Kidney capillary endothelial cell (primary cell): ENCODE measurements at places on chromosomes 4 and X.

DNA sequence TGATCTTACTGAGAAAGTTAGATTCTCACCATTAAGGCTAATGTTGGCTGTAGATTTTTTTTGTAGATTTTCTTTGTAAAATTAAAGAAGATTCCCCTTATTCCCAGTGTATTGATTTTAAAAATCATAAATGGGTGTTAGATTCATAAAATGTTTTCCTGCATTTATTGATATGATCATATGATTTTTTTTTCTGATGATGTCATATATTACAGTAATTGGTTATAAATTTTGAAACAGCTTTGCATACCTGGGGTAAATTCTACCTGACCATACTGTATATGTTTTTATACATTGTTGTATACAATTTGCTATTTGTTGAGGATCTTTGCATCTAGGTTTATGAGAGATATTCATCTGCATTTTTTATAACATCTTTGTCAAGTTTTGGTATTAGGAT lies 880.3 kb upstream of the GRIA3 start:
- DNase-seq = no peak

- no peak for DNase-seq
Observed at GRCh38 chr4:163462556-163462955, 11.0 kb downstream of the TKTL2 start.

- no peak for DNase-seq
Observed at GRCh38 chr4:125016892-125017299, 297.9 kb upstream of the FAT4 start.

DNA sequence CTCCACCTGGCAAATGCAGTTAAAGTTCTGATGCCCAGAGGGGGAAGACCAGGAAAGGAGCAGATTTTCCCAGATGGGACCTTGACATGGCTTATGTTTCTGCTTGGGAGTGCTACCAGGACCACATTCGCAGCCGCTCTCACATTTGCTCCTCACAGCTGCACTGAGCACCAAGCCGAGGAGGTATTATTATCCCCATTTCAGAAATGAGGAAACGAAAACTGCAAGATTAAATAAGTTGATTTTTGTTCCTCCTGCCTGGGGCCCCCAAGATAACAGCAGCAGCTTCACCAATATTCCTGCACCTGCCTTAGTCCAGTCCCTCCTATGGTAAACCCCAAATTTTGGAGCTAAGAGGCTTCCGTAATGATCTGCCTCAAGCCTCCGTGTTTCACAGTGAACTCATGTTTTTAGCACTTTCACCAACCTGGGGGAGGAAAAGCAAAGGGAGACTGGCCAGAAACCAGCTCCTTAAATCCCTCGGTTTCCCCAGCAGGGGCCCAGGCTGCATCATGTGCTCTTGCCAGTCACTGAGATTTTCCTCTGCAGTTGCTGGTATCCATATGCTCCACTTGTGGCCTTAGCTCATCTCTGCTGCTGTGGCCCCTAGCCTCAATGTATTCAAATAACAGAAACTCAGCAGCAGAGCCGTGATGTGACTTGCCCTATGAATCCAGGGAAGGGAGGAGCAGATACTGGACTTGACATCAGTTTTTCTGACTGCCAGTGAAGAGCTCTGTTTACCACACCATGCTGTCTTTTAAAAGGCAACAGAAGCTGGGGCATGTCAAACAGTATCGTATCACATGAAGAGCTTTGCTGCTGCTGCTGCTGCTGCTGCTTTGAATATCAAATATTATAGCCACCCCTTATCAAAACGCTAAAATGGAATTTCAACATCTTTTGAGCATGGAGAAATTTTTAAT lies 95.5 kb upstream of the KLHL13 start:
- no peak for DNase-seq

GRCh38 chr4:76276813-76277212 lies 25.3 kb downstream of the FAM47E start:
- no peak for DNase-seq

DNA sequence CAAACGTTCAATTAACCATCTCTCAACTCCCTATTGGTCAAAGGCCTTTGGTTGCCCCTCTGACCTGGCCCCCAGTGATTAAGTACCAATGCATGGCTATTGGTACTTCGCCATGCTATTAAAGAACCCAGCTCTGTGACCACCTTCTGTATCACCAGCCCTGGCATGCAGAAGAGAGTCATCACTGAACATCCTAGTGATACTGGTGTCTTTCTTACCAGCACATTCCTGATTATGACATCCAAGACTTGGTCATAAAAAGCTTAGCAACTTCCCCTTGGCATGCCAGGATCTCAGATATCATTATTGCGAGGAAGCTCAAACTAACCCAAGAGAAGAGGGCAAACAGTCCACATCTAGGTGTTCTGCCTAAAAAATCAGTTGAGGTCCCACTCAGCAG lies 122.3 kb upstream of the OTUD4 start:
- DNase-seq = no peak
